ENCODE measurements at places on chromosomes 11 and 22.

DNA sequence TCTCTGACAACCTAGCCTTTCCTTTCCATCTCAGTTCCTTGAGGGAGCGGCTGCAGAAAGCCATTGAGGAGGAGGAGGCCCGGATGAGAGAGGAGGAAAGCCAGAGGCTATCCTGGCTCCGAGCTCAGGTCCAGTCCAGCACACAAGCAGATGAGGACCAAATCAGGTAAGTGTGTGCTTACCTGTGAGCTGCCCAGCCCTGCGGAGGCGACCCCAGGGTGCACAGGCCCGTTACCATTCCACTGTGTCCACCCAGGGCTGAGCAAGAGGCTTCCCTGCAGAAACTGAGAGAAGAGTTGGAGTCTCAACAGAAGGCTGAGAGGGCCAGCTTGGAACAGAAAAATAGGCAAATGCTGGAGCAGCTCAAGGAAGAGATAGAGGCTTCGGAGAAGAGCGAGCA, 63.1 kb downstream of the CEP164 start:
- DNase-seq: no peak

DNA sequence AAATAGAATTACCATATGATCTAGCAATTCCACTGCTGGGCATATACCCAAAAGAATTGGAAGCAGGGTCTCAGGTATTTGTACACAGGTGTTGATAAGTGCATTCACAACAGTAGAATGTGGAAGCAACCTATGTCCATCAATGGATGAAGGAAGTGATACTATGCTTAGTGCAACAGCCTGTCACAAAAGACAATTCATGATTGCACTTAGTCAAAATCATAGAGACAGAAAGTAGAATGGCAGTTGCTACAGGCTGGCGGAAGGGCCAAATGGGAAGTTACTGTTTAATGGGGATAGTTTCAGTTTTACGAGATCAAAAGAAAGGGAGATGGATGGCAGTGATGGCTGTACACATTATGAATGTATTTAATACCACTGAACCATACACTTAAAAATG, 42.0 kb downstream of the SGSM3 start:
- DNase-seq: peak; percentile 60

DNA sequence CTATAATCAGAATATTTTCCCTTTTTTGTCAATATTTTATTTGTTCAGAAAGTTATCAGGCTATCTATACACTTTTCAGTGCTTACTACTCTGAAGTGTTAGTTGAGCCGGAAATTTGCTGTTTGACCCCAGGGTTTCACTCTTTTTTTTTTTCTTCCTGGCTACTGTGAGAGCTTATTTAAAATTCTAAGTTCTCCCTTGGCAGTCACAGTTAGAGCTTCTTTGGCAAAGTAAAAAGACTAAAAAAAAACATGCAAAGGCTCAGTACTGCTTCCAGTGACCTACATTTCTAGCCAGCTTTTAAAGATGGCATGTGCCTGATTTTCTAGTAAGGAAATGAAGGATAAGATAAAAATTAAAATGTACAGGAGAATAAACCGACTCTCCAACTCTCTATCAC, 48.4 kb downstream of the ELP4 start:
- DNase-seq: no peak

DNA sequence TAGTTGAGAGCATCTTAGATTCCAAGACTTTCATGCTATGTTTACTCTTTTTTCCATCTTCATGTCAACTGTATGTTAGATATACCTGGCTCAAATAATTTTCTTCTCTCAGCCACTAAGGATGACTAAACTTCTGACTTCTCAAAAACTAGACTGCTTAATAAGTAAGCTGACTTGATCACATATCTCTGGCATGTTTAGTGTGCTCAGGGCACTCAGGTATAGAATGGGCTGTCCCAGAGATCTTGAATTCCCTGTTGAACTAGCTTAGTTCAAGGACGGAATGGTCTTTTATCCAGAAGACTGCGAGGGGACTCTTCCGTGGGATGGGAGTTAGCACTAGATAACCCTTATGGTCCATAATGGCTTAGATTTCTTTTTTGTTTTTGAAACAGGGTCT, 13.0 kb downstream of the NEU3 start:
- DNase-seq: no peak

DNA sequence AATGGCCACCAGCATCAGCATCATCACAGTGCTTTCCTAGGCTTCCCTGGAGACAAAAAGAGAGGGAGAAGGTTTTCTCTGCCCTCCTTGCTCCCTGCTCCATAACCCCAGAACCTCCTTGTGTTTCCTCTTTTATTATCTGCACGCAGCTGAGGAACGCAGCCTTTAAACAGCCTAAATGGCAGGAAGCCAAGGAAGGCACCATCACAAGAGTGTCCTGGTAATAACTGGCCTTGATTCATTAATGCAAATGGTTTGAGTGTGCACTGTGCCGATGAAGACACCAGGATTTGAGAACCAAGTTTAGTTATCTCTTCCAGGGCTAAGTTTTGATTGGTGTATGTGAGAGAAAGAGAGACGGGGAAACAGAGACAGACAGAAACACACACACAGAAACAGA, 29.4 kb upstream of the DRD2 start:
- no peak for DNase-seq

DNA sequence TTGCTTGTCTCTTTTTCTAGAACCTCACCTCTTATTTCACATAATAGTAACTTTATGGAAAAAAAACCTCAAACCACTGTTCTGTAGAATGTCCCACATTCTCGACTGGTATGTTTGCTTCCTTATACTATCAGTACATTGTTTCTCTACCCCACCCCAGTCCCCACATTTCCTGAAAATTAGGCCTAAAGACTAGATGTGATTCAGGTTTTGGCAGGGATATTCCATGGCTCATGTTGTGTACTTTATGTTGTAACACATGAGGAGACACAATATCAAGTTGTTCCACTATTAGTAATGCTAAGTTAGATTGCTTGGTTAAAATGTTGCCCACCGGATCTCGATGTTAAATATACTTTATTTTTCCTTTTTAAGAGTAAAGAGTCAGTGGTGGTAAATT, 34.7 kb downstream of the DDIAS start:
- DNase-seq: no peak

- no peak for DNase-seq
Observed at GRCh38 chr11:94767291-94767690, 865 bp upstream of the AMOTL1 start.

GRCh38 chr22:47552541-47553205, 790.2 kb downstream of the TBC1D22A start:
- no peak for DNase-seq

- DNase-seq: peak; percentile 93
Observed at GRCh38 chr11:11841723-11842420, at the start of gene USP47. Gene USP47, plus strand, starts transcription at chr11:11841972. Its CDS starts 214 bp downstream, at chr11:11842186.

DNA sequence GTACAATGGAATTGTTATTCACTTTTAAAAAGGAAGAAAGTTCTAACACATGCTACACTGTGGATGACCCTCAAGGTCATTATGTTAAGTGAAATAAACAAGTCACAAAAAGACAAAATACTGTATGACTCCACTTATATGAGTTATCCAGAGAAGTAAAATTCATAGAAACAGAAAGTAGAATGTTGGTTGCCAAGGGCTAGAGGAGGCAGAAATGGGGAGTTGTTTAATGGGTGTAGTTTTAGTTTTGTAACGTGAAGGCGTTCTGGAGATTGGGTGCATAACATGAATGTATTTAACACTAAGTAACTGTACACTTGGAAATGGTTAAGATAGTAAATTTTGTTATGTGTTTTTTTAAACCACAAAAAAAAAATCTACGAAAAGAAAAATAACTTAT, 43.8 kb downstream of the CCDC81 start:
- no peak for DNase-seq

DNA sequence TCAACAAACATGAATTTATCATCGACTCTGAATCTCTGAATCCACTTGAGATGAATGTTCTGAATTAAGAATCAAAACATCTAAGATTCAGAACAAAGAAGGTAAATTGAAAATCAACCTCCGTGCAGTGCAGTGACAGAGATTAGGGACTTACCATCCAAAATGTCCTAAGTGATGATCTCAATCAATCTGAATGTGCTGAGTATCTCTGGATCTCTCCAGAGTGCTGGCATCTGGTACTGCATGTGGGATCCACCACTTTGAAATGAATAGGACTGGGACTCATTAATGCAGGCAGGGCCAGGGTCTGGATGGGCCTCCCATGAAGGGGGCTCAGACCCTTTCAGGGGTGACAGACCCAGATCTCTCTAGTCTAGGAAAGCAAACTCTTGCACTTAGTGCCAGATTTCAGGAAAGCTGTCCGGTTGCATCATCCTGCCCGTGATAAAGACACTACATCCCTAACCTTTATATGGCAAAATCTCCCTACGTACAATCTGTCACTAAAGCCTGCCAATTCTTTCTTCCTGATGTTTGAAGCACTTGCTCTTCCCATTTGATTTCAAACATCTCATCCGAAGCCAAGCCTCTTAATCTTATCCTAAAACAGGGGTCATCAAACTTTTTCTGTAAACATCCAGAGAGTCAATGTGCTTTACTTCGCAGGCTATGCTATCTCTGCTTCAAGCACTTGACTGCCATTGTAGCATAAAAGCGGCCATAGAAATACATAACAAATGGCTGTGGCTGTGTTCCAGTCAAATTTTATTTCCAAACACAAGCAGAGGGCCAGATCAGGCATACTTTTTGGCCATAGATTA, 263.3 kb downstream of the LARGE1 start:
- no peak for DNase-seq

- DNase-seq: no peak
Observed at GRCh38 chr11:1760351-1761109, 3.2 kb downstream of the CTSD start.

DNA sequence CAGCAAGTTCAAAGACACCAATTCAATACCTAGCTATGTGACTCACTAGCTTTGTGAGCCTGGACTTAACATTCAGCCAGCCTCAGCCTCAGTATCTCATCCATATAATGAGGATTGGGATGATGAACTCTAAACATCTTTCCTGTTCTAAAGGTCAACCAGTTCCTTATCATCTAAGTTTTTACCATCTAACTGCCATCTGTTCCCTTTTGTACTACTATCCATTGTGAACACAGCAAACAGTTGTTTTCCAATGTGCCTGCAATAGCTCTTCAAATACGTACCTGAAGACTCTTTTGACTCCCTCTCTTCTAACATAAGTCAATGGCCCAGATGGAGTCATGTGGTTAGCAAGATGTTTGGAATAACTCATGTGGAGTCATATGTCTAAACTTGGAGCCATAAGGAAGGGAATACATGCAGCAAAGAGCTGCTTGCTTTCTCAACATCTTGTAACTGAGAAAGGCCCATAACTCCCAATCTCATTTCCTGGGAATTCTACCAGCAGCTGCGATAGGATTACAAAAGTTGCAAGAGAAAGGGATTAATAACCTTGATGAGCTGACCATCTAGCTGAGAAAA, 19.4 kb downstream of the SYTL2 start:
- DNase-seq: no peak

All from T-helper 1 cell (primary cell).